ENCODE measurements at places on chromosomes 6 and 20.

DNA sequence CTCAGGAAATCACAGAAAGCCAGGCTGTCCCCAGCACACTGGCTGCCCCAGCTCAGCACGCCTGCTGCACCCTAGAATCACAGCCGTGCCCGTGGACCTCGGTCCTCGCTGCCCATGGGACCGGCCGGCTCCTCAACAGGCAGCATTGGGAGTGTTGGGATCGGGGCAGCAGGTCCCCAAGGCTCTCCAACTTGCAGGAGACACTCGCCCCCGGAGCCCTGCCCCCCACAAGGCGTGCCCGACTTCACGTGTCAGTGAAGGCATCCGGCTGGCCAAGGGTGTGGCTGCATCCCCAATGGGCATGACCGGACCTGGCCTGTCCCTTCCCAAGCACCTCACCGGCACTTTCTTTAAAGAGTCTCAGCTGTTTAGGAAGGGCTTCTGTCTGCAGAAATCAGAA lies 3.0 kb upstream of the NTSR1 start:
- no peak for DNase-seq

DNA sequence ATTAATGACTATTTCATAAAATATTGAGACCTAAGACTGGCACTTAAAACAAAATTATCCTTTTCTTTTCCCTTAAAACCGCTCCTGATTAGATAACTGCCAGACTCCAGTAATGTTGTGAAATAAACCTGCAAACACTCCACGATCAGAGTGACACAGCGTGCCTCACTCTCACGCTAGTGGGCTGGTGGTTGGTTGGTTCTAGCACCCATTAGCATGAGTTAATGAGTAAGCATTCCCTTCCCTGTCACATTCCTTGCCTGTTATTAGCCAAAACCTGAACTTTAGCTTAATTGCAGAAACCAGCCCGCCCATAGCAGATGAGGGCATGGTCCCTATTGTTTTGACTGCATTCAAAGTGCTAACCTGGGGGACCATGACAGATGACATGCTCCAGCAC lies 193.4 kb downstream of the CD83 start:
- no peak for DNase-seq

DNA sequence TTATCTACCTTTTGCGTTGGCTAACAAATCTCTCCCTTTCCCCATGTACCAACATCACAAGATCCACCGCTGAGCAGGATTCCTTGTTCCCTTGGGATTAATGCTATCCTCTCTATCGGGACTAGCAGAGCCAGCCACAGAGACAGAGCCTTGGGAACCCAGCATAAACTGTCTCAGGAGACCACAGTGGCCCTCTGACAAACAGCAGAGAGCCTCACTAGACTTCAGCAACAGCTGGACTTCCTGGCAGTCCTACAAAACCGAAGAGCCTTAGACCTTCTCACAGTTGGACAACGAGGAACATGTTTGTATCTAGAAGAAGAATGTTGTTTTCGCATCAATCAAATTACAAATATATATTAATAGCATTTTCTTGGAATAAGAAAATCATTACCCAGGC lies 39.6 kb upstream of the POU5F1 start:
- DNase-seq = no peak

- DNase-seq = no peak
Observed at GRCh38 chr6:35786810-35787209, 6.0 kb downstream of the CLPSL1 start.

DNA sequence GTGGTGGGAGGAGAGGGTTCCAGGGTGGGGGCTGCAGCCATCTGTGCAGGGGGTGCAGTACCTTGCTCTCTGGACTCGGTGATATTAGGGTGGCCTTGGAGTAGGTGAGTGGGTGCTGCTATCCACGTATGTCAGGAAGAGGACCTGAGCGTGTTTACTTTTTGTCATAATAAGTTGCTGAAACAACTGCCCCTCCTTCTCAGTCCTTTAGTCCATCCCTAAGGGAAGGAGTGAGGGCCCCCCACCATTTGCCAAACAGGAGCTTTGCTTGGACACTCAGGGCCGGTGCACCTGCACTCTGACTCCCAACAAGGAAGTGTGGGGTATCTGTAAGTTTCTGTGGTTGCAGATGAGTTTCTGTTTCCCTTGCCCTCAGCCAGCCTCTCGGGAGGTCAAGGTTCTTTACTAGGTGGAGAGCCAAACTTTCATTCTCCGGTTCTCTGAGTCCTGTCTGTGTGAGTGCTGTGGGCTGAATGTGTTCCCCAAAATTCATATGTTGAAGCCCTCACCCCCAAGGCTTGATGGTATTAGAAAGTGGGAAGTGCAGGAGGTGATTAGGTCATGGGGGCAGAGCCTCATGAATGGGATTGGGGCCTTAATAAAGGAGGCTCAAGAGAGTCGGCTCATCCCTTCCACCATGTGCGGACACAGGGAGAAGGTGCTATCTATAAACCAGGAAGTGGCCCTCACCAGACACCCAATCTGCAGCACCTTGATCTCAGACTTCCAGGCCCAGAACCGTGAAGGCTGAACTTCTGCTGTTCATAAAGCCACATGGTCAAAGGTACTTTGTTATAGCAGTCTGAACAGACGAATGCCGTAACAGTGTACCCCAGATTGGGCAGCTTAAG lies 19.6 kb upstream of the CCR6 start:
- DNase-seq = no peak

DNA sequence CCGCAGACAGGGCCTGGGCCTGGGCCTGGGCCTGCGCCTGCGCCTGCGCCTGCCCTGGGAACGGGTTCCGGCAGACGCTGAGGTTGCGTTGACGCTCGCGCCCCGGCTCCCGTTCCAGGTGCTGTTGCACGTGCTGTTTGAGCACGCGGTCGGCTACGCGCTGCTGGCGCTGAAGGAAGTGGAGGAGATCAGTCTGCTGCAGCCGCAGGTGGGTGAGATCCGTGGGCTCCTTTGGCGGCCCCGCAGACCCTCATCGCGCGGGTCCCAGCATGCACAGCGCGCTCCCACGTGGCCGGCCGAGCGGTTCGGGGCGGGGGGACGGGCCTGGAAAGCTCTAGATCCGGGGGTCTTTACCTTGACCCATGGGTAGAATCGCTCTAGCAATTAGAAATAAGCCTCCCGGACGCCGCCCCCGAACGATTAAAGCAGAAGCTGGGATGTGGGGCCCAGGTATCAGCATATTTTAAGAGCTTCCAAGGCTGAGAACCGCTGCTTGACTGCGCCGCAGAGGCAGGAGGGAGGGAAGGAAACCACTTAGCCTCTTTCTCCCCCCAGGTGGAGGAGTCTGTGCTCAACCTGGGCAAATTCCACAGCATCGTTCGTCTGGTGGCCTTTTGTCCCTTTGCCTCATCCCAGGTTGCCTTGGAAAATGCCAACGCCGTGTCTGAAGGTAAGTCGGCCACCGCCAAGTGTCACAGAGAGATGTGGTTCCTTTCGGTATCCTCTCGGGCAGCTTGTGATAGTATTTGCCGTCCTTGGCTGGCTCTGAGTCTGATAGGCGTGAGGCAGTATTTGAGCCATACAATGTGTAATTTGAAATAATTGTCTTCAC lies 508 bp downstream of the NOP56 start:
- no peak for DNase-seq

- DNase-seq = no peak
Observed at GRCh38 chr20:23652371-23652770, 14.6 kb upstream of the CST3 start.

DNA sequence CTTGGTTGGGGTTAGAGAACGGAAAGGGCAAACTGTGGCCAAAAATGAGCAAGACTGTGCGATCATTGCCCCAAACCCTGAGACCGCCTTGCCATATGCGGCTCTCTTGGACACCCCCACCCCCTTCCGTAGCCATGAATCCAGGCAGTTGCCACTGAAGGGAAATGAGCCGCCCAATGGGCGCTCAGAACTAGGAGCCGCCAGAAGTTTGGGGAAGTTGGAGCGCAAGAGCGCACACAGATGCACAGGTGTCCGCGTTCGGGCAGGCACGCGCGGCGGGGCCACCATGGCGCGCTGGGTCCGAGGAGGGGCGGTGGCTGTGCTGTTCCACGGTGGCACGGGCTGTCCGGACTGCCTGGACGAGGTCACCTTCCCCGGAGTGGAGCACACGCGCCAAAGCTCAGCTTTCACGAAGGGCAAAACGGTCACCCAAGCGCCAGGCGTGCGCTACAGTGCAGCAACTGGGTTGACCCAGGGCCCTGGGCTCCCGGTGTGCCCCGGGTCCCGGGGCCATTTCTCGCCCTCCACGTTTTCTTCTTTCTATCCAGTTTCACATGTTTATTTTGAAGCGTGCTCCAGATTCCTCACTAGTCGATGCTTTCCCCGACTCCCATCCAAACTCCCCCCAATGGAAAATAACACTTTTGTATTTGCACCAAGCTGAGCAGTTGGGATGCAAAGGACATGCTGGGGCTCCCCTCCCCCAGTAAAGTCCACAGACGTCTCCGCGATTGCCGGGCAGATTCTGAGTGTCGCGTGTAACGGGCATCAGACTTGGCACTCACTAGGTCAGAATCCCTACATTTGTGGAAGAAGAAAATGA lies 906 bp upstream of the PDE10A start:
- no peak for DNase-seq

DNA sequence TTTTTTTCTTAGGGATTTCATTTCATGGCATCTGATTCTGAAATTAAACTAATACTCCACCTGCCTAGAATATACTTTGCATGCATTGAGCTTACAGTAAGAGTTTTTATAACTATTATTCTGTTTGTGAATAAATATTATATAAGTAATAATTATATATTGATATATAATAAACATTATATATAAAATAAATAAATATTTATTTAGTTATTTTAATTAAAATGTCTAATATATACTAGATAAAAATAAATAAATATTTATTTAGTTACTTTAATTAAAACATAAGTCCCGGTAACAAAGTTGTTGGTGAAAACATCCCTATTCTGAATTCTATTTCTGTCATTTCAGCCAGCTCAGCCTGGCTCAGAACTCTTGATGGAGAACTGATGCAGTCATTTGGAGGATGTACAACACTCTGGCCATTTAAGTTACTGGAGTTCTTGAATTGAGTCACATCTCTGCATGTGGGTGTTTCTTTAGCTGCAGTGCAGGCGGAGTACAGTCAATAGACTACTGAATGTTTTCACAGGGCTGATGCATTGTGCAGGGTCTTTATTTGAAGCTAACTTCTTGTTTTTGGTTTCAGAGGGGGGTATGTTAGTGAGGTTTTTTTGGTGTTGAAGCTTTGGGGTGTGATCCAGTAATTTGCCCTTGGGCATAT lies 508.9 kb upstream of the ADGRB3 start:
- no peak for DNase-seq

DNA sequence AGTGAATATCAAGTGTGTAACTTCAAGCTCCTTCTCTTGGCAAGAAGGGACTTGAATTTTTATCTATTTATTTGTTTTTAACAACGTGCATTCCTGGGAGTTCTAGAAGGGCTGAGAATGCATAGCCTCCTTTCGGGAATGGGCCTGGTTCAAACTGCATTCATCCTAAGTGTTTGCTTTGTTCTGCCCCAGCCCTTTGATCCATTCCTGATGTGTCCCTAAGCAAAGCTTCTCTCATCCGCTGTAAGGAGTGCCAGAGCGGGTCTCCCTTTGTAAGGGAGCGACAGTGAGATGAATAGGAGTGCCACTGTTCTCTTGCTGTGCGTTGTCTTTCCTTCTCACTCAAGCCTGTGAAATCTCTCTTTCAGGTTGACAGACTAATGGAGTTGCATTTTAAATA lies 61.0 kb upstream of the VSTM2L start:
- no peak for DNase-seq

DNA sequence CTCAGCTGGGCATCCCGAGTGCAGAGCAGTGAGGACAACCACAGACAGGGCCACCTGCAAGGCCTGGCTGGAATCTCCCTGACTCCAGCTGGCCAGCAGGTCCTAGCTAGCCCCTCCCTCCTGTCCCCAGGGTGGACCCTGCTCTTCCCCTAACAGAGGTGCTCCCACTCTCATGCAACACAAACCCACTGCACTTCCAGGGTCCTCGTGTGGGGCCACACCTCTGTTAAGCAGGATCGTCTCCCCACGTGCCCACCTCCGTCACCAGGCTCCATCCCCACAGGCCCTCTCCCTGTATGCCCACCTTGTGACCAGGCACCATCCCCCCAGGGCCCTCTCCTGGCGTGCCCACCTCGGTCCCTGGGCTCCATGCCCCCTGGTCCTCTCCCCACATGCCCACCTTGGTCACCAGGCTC lies 17.3 kb downstream of the TAF4 start:
- DNase-seq = no peak

GRCh38 chr6:130240232-130240631 lies 17.5 kb upstream of the SAMD3 start:
- DNase-seq = no peak

DNA sequence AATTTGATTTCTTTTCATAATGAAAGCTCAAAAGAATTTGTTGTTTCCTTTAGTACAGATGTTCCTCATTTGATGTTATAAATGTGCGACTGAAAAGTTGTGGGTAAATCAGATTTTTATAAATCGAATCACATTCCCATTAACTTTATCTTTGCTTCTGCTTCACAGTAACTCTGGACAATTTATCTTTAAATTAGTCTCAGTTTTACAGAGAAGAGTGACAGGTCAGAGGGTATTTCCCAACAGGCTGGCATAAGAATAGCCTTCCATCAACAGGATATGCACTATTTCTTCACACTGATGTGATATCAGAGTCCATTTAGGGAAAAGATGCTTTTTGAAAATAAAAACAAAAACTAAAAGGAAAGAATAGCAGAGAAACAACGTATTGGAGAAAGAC lies 286.9 kb downstream of the FRK start:
- DNase-seq = no peak

DNA sequence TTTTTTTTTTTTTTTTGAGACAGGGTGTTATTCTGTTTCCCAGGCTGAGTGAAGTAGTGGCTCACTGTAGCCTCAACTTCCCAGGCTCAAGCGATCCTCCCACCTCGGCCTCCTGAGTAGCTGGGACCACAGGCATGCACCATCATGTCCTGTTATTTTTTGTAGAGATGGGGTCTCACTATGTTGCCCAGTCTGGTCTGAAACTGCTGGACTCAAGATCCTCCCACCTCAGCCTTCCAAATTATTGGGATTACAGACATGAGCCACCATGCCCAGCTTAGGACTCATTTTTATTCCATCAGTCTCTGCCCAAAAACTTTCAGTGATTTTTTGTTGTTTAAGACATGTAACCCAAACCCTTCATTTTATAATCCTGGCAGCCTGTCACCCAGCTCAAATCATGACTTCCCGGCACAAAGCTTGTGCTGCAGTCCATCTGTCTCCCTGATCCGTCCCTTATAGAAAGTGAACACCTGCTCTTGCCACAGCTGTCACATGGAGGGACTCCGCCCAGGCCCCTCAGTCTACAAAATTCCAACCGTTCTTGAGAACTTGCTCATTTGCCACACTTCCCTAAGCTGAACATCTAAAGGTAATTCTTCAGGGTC lies 183.9 kb upstream of the JARID2 start:
- no peak for DNase-seq
